ENCODE measurements at places on chromosomes 3 and 15. TPM values are rescaled to one million over a fixed set of nuclear protein-coding genes. Genes with fewer than 3 reads are reported as not detected.
A peak's percentile ranks its signal among the peaks of the same experiment; 100 is the strongest.

DNA sequence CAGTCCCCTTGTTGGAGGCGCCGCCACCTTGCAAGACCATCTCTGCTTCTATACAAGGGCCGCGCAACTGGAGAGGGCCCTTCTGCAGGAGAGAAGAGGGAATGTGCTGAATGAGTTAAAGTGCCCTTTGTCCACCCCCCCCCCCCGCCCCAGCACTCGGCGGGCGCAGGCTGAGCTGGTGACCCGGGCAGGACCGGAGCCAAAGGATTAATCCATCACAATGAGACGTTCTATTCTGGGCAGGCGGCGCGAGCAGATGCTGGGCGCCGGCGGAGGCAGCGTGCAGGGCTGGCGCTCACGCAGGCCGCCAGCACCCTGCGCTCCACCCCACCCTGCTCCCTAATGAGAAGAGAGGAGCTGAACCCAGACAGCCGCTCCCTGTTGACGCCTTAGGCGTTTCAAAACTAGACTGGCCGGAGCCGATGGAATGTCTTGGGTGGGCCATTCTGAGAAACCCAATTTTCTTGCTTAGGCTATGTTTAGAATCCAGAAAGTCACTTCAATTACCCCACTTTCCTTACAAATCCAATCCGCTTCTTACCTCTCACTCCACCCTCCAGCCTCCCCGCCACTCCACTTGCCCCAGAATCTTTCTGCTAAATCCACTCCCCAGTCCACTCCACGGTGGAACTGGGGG, 32.9 kb downstream of the GJD2 start:
- no peak for DNase-seq

The TMEM108 gene
- total RNA-seq = 8.1 TPM

- no peak for DNase-seq
Observed at GRCh38 chr15:76035593-76035992, 23.4 kb upstream of the NRG4 start.

DNA sequence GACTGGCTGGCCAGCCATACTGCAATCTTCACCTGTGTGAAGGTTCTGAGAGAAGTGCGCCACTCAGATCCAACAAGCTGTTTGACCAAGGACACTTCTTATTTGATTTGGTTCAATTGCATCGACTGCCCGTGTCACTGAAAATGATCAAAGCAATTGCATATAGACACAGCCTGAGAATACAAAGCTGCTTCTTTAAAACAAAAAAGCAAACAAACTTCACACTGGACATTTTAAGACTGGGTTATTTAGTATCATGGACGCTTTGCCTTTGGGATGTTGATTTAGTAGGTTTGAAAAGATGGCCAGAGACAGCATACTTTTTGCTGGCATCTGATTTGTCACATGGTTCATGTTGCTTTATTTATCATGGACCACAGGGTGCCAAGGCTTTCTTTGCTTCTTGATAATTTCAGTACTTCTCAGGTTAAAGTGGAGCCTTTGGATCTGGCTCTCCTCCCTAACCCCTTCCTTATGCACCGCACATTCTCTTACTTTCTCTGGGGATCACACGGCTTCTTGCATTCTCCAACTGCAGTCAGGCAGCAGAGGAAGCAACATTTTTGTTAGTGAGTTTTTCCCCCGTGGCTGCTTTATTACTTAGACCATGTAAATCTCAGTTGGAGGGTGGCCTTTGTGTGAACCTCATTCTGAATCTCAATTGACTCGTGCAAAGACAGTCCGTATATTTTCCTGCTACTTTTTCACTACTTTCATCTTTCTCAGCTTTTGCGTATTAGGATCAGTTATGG, 151.0 kb downstream of the CD47 start:
- peak; percentile 45 for DNase-seq

The PRSS50 gene
- total RNA-seq = 0.14 TPM

DNA sequence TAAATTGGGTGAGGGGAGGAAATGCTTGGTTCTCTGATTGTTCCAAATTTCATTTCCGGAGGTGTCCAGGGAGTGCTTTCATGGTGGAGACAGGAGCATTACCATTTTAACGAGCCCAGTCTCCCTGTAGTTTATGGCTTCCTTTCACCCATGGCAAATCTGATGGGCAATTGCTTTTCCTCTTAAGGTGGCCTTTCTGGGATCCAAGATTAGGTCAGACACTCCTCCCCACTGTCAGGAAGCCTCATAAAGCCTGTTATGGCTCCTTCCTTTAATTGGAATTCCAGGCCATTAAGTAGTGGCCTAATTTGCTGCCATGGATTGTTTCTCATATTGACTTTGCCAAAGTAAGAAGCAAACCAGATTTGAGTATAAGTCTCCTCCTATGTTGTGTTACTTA, 157.8 kb downstream of the PDCD6IP start:
- no peak for DNase-seq

DNA sequence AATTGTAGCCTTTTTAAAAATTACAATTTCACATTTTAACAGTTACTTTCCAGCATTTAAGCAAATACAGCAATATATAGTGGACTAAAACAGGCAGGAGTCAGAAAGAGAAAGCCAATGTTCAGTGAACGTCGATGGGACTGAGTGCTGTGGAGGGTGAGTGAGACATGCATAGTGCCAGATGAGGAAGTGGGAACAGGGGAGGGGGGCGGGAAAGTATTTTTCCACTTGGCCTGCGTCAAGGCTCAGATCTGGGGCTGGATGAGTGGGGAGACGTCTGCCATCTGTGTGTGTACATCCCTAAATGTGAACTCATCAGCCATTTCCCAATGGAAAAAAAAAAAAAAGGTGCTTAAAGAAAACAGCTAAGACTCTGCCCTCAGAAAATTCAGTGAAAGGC, 19.2 kb upstream of the RAD18 start:
- no peak for DNase-seq

GRCh38 chr3:44762170-44762677, 630 bp downstream of the KIF15 start:
- no peak for DNase-seq

DNA sequence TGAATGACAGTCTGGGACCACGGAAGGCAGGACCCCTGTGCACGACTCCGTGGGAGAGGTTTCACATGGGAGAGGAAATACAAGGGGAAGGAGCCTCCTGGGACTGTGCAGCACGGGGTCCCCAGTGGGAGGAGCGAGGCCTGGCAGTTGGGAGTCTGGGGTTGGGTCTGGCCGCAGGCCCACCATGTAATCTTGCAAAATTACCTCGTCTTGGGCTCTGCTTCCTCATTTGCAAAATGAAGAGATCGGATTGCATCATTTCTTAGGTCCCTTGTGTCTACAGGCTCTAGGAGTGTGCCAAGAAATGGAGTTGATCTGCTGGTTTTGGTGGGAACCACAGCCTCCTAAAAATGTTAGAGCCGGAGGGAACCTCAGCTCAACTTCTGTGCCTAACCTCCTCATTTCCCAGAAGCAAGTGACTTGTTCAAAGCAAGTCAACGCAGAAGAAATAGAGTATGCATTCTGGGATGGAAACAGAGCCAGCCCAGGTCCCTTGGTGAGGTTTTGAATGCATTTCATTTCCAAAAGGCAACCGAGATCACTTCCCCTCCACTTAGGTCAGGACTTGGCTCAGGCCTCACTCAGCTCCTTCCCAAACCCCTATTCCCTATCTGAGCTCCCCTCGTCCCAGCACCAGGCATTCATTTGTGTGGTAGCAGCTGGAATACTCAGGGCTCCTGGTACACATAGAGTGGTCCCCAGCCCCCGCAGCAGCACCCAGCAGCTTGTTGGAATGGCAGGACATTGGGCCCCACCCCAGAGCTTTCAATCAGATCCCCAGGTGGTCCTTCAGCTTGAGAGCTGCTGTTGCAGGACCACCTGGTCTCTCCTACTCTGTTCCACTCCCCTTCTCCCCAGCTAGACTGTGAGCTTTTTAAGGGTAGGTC, 267.7 kb downstream of the XXYLT1 start:
- DNase-seq = peak; percentile 72

The FAM107A gene
- 80.2 TPM for total RNA-seq

The HEG1 gene
- 130 TPM for total RNA-seq

GRCh38 chr3:73121669-73122331, 60.3 kb downstream of the EBLN2 start:
- no peak for DNase-seq

Measured in prostate gland (tissue), 2 donors.